Posterior vena cava (tissue), 2 donors: ENCODE measurements at places on chromosomes 1 and 21. TPM values are rescaled to one million over a fixed set of nuclear protein-coding genes. Genes with fewer than 3 reads are reported as not detected.

DNA sequence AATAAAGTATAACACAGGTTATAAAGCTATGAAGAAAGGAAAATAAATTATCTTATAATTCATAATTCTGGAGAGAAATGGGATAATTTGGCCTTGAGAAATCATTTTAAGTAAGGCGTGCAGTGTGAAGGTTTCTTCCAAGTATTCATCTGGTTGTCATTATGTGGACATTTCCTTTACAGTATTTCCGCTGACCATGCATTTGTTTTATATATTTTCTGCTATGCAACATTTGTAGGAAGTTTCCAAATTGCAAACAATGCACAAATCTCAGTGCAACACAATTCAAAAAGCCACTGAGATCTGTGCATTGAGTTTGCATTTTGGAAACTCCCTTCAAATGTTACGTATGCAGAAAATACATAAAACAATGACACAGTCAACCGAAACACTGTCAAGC is 17.8 kb downstream of the ZNF670 start:
- no peak for DNase-seq

DNA sequence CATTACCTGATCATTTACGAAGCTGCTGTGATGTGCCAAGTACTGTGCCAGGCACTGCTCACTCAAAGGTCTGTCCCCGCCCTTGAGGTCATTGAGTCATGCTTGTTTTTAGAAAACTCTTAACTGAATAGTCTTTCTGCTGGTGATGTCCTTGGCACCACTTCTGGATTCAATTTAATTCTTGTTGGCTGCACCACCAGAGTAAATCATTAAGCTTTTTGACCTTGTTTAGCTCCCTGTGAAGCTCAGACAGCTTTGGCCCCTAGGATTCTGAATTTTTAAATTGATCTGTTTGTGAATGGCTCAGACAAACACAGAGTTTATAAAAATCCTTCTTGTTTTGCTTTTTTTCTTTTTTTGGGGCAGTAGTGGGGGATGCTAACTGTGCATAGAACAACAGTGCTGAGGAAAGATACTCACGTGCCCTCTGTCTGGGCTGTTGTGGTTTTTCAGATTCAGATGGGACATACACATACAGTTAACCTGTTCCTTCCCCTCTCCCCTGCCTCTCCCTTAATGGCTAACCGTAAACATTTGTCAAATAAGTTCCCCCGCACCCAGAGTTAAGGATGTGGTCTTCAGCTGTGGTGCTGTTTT is 67.6 kb downstream of the MTR start:
- no peak for DNase-seq

DNA sequence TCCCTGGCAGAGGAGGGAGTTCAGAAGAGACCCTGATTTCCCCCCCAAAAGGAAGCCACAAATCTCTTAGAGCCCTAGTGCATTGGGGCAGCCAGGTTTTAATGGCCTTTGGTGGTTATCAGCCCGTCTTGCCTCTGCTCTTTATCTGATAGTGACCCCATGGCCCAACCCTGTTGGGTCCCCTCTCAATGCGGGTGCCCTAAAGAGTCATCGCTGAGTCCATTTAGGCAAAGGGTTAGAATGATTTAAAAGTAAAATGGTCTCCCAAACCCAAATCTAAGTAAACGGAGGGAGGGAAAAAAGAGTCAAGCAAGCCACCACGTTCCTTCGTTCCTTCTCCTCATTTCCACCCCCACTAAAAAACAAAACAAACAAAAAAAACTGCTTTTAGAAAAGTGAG is 164.0 kb downstream of the RUNX1 start:
- DNase-seq, result no peak

DNA sequence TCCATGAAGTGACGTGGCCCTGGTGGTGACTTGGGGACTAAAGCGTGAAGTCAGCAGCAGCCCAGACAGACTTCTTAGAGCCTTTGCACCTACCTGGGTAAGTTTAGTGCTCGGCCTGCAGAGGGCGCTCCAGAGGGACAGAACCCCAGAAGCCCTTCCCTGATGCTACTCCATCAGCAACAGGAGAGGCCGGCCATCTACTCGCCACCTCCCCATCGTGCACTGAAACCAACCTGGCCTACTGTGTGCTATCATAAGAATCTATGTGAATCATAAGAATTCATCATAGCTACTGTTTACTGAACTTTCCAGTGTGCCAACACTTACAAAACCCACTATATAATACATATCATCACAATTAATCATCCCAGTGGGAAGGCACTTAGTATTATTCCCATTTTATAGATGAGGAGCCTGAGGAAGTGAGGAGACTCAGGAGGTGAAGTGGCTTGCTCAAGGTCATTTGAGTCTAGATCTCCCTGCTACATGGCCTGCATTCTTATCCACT is 7.9 kb upstream of the EDN2 start:
- DNase-seq, result no peak

- no peak for DNase-seq
These were observed 45.6 kb upstream of the GADD45A start for GRCh38 chr1:67639361-67639760.

The TRAF3IP3 gene
- 2.8 TPM for total RNA-seq

The DAP3 gene
- 66.7 TPM for total RNA-seq

The S1PR1 gene
- total RNA-seq, result 39.7 TPM

The PAPPA2 gene
- 0.38 TPM for total RNA-seq
